ENCODE measurements at places on chromosomes 1 and 21.

DNA sequence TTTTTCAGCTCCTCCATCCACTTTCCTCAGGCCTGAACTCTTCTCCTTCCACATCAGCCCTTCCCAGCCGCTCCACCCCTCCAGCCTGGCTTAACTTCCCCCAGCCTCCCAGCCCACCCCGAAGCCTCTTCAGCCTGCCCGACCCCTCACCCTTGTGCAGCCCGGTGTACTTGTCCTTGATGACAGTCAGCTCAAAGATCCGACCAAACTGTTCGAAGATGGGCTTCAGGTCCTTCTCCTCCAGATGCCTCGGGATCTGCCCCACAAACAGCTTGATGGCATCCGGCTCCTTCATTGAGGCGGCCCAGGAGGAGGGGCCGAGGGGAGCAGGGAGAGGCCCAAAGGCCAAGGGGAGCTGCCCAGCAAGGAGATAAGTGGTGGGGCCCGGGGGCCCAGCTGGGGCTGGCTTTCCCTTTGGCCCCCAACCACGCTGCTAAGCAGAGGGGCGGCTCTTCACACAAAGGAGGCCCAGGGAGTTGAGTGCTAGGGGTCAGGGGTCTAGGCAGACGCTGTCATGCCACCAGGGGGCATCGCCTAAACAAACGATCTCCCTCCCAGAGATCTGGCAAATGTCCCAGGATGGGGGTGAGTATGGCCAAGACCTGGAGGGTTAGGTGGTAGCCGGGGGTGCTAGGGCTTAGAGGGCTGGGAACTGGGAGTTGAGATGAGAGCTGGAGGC, 738 bp downstream of the CELF3 start:
- DNase-seq = no peak

DNA sequence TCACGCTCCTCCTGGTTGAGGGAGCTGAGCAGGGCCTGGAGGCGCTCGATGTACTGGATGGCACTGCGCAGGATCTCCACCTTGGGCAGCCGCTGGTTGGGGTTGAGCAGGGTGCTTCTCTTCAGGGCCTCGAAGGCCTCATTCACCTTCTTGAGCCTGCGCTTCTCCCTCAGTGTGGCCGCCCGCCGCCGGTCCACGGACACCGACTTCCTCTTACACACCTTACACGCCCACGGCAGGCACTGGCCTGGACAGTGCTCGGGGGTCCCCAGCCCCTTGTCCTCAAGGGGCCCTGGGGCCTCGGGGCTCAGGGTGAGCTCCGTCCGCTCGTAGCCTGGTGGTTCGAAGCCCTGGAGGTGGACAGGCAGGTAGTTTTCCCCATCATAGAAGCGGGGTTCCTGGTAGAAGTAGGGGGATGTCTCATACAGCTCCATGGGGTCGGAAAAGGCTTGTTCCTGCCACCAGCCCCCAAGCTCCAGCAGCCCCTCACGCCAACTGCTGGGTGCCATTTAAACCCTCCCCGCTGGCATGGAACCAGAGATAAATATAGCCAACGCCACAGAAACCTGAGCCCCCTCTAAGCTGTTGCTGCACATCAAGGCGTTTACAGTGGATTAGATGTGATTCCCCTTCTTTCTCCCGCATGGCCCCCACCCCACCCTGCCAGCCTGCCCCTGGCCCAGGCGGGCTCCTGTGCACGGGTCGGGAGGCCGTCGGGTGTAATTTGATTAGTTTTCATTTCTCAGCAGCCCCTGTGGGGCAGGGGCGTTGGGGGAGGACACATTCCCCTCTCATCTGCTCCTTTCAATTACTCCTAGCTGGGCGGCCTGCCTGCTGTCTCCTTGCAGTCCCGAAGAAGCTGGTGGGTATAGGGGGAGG, at the start of gene MYOG:
Gene MYOG, minus strand, starts transcription at position 485 of the 879 bp plus-strand sequence. Its CDS starts 51 bp downstream, at position 434.
- DNase-seq = no peak

DNA sequence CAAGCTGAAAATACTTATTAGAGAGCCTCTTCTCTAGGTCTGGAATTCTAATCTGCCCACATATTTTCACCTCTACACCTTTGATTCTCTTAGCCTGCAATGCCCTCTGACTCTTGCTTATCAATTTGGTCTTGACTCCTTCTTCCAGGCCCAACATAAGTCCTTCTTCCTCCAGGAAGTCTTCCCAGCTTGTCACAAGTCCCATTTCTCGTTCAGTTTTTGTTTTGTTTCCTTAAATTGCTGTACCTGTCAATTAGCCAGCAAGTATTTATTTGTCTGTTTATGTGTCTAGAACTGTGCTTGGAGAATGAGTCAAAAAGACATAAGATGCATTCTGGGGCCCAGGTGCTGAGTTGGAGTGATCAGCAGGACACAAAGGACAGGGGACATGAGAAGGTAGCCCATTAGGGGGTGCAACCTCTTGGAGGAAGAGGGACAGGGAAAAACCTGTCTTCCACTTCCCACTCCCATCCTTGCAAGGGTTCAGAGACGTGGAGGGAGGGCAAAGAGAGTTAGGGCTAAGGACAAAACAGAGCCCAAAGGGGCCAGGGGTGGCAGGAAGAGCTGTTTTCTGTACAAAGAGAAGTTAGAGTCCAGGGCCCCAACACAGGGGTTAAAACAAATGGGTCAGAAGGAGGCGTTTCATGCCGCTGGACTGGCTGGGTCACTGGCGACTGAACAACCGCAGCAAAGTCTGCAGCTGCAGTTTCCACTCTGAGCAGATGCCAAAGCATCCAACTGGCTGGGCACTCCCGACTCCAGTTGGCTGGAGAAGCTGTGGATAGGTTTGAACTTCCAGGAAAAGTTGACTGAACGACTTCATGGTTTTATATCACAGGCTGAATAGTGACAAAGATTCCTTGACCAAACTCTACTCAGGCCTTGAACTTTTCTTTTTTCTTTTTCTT, 10.7 kb upstream of the CNR2 start:
- DNase-seq = no peak

DNA sequence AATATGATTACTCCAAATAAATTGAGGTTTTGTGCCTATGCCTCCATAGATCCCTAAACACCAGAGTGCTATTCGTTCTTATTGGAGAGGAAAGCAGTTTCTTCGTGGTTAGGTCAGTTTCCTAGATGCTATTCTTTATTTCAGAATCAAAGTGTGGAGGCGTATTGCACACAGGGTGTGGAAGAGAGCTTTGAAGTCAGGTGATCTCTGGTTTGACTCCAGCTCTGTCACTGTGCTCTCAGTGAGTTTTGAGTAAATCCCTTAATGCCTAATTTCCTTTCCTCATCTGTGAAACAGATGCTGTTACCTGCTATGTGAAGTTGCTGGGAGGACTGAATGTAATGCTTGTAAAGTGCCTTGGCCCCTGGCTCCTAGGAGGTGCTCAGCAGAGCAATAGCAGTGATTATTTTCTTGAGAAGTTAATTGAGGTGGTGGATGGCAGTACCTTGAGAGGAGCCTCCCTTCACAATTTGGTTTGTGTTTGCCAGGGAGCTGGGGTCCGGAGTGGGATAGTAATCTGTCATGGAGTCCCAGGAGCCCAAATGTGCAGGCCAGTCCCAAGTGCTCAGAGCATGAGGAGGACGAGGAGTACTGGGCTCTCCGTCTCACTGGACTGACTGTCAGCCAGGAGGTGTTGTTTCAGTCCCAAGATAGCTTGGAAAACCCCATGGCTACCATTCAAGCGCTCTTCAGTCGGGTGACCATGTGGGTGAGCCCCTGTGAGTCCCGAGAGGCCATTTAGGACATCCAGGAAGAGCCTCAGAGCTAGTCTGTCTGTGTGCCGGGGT, 14.9 kb downstream of the NTPCR start:
- DNase-seq = no peak

GRCh38 chr1:91651661-91652071, 151.0 kb downstream of the CDC7 start:
- no peak for DNase-seq
